ENCODE measurements at places on chromosomes 4 and X.

GRCh38 chrX:70444946-70445656, 466 bp downstream of the DLG3 start:
- DNase-seq = no peak

GRCh38 chr4:36785973-36786372, 458.6 kb upstream of the NWD2 start:
- DNase-seq = no peak

DNA sequence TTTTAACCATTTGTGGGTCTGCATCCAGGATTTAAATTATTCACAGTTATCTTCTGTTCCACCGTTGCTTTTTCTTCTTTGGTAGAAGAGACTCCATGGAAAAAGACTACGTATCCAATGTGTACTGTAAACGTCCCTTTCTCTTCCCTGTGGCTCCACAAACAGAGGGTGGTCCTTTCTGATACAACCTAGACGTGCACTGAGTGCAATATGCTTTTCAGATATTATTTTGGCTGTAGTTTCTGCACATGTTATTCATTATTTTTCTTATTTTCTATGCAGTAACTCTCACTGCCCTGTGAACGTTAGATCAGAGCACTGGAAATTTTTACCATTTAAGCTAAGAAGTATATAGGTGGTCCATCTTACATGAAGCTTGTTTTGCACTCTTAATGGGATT, 72.7 kb downstream of the SHISA3 start:
- no peak for DNase-seq

GRCh38 chr4:140076307-140076706, 77.7 kb downstream of the MAML3 start:
- DNase-seq = no peak

- DNase-seq = no peak
Measured at GRCh38 chr4:142452161-142452855, 393.8 kb downstream of the INPP4B start.
